ENCODE measurements at places on chromosomes 12 and 14.

DNA sequence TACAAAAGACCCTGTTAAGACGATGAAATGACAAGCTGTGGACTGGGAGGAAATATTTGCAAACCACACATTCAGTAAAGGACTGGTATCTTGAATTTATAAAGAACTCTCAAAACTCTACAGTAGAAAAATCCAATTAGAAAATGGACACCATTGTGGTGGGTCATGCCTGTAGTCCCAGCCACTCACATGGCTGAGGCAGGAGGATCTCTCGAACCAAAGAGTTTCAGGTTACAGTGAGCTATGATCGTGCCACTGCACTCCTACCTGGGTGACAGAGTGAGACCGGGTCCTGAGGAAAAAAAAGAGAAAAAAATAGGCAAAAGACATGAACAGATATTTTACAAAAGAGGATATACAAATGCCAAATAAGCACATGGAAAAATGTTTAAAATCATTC, 41.9 kb downstream of the TTC6 start:
- no peak for DNase-seq

DNA sequence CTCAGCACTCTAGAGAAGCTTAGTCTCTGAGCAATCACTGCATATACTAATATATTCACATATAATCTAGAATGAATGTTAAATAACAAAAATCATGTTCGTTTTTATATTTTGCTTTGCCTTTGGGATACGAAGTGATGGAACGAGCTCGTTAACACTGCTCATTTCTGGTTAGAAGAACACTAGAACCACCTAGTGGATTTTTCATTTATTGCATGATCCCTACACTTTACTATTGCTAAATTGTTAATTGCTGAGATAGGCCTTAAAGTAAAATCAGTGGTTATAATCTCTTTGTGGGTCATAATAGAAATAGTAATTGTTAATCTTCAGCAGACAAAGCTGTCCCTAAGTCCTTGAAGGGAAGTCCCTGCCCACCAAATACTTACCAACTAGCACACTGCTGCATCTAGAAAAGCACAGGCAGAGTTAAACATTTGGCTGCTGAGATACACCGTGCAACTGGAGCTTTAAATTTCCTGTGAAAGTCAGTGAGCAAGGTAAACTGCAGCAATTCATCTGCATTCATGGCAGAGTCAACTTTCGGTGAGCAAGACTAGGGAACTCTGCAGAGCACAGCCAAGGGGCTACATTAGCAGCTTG, 353.7 kb downstream of the APAF1 start:
- no peak for DNase-seq

GRCh38 chr12:31220633-31221550, 105.1 kb downstream of the SINHCAF start:
- DNase-seq = no peak

GRCh38 chr12:99024870-99025269, 379.8 kb downstream of the APAF1 start:
- DNase-seq = no peak

DNA sequence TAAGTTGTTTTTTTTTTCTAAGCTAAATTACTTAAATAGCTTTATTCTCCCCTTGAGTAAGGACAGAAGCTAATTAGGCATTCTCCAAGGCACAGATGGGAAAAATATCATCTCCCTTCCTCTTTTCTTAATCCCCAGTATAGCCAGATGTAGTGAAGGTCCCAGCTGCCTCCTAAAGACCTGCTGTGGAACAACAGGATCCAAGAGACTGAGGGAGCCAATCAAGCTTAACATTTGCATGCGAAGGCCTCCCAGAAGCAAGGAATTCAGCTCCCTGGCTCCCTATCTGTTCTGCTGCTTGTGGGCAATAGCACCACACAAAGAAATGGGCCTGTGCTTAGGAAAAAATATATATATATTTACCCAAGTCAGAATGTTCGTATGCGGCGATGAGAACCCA, 255.2 kb downstream of the SYT1 start:
- peak; percentile 57 for DNase-seq

All from iPS DF 19.7 (cell line).